ENCODE measurements at places on chromosomes 12 and 14. TPM values are rescaled to one million over a fixed set of nuclear protein-coding genes. Genes with fewer than 3 reads are reported as not detected.

- no peak for DNase-seq
Measured at GRCh38 chr12:132661972-132662371, 25.2 kb downstream of the POLE start.

GRCh38 chr12:47837190-47838171 is 17.8 kb upstream of the HDAC7 start:
- DNase-seq = peak; percentile 74

GRCh38 chr12:25653487-25654175 is 100.5 kb upstream of the LMNTD1 start:
- DNase-seq = no peak

DNA sequence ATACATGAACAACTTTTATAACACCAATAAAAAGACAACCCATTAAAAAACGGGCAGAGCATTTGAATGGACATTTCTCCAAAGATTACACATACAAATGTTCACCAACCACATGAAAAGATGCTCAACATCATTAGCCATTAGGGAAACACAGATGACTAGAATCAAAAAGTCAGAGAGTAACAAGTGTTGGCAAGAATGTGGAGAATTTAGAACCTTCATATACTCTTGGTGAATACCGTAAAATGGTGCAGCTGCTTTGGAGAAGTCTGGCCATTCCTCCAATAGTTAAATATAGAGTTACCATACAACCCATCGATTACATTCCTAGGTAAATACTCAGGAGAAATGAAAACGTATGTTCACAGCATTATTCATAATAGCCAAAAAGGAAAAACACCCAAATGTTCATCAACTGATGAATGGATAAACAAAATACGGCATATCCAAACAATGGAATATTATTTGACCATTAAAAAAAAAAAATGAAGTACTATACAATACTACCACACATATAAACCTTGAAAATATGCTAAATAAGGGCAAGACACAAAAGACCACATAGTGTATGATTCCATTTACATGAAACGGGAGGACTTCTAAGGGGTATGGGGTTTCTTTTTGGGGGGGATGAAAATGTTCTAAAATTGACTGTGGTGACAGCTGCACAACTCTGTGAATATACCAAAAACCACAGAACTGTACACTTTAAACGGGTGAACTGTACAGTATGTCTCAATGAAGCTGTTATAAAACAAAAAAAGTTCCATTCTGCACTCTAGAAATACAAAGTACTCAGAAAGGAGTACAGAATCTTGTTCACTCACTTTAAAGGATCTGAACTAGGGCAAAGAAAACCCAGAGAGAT is 3.2 kb downstream of the CORO1C start:
- DNase-seq = no peak

DNA sequence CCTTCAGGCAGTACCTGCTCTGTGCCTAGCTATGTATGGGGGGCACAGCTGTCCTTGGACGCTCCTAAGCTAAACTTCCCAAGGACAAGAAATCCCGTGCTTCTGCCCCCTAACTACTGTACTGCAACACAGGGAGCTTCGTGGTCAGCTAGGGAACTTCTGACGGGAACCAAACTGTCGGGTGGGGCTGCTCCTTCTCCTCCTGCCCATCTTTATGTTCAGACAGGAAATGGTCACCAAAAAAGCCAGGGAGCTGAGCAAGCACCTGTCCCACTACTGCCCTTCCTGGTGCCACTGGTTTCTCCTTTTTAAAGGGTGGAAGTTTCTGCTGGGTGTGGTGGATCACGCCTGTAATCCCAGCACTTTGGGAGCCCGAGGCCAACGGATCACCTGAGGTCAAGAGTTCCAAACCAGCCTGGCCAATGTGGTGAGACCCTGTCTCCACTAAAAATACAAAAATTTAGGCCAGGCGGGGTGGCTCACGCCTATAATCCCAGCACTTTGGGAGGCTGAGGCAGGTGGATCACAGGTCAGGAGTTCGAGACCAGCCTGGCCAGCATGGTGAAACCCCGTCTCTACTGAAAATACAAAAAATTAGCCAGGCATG is 26.6 kb downstream of the PXN start:
- DNase-seq = no peak

MMP17 gene
- 14.9 TPM for total RNA-seq

KRT73 gene
- total RNA-seq = not detected

SCFD1 gene
- total RNA-seq = 53.1 TPM

LTB4R2 gene
- 7.6 TPM for total RNA-seq

ASCL1 gene
- total RNA-seq = not detected

KRT77 gene
- total RNA-seq = not detected
